Kidney glomerular epithelial cell (primary cell): ENCODE measurements at places on chromosomes 4 and X.

- DNase-seq = peak; percentile 84
These were observed 70.8 kb downstream of the ANXA3 start for GRCh38 chr4:78622253-78622979.

DNA sequence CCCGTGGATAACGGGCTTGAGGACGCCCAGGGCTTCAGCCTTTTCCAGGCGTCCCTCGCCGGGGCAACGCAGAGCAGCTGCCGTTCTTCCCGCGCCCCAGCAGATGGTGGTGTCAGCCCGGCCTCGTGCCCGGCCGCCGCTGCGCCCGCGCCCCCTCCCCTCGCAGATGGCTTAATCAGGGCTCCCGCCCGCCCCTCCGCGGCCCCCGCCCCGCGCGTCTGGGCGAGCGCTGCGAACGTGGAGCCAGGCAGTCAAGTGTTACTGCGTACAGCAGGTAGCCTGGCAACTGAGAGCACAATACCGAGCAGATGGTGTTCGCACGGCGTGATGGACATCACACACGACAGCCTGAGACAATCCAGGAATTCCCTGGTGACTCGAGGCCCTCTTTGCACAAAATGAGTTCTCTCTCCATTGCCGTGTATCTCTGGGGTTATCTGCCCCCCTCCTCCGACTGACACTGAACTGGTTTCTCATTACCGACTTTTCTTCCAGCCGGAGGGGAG, 69.3 kb downstream of the MGST2 start:
- peak; percentile 79 for DNase-seq

DNA sequence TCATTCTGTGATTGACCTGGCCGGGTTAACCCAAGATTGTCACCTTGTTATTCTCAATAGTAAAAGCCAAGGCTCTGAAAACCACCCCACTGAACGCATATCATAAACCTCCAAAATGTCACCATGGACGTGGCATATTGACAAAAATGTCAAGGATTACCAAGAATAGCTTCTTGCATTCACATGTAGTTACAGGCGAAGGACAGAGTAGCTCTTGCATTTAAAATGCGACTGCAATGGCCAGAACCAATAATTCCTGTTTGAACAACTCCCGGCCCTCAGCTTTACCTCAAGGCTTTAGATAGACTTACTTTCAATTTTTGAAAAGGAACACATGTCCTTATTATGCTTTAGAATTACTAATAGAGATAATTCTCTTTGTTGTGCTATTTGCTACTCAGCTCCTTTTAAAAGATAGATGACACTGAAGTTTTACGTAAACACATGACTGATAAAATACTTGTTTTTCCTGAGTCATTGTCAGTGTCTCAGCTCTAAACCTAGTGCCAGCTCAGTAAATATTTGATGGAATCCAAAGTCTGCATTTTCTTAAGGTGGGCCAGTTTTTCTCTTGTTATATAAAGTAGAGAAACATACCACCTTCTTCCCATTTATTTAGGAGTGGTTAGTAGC, 66.3 kb downstream of the CLDN34 start:
- DNase-seq = no peak

- no peak for DNase-seq
These were observed 35.4 kb upstream of the UGT2A3 start for GRCh38 chr4:68987007-68987406.

DNA sequence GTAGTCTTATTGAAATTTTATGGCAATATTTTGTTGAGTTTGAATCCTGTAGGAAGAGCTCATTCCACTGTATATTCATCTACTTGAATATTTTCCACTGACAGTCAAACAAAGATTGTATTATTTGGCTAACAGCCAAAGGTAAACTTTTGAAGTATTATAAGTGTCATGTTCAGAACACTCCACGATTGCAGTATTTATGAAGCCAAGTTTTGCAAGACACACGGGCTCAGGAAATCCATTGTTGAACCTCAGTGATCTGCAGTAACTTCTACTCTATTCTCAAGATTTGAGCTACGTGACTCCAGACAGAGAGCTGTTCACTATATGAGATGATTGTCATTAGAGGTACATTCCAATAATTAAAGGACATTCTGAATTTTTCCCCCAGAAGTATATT, 302.7 kb upstream of the ADGRL3 start:
- no peak for DNase-seq

DNA sequence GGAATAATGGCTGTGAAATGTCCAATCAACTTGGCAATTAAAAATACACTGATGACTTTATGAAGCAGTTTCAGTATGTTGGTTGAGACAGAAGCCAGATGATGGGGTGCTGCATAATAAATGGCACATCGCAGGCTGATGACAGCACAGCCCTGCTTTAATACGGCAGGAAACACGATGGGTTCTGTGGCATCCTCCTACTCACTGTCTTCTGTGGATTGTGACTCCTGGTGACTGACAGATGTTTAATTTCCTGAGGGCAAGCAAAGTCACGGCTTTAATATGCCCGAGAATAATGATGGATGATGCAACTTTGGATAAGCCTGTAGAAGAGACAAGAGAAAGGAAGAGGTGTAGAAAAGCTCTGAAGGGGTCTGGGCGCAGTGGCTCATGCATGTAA, 295.4 kb downstream of the TRIML1 start:
- no peak for DNase-seq

DNA sequence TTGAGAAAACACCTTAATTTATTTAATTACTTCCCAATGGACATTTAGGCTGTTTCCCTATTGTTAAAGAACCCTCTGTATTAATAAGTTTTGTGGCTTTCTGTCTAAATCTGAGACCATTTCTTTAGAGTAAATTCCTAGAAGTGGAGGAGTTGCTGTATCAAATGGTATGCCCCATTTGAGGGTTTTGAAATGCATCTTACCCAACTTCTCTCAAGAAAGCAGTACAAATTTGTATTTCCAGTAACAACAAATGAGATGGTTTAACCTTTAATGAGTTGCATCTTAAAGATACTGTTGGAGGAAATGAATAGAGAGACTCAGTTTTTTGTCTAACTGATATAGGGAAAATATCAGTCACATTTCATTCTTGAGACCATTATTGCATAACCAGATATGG, 70.5 kb upstream of the CBLL2 start:
- DNase-seq = no peak

DNA sequence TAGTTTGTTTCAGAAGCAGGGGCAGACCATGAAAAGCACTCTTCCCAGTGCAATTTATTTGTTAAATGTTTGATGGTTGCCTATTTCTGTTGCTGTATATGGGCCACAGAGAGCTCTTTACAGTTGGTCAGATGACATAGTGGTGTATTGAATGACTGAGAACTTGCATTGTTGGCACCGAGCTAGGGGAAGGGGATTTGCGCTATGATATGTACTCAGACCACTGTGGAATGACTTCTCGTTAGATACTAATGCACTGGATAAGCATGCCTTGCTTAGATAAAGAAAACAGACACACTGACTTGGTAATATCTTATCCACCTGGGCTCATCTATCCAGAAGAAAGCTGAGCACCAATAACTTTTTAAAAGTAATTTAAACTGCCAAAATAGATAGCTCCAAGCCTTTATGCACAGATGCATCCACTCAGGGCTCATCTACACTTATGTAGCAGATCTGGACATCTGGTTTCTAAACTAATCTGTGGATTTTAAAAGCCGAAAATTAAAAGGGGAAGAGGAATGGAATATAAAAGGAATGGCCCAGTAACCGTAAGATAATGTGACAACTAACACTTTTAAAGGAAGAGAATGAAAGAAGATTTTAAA, 132.7 kb downstream of the GATB start:
- no peak for DNase-seq

DNA sequence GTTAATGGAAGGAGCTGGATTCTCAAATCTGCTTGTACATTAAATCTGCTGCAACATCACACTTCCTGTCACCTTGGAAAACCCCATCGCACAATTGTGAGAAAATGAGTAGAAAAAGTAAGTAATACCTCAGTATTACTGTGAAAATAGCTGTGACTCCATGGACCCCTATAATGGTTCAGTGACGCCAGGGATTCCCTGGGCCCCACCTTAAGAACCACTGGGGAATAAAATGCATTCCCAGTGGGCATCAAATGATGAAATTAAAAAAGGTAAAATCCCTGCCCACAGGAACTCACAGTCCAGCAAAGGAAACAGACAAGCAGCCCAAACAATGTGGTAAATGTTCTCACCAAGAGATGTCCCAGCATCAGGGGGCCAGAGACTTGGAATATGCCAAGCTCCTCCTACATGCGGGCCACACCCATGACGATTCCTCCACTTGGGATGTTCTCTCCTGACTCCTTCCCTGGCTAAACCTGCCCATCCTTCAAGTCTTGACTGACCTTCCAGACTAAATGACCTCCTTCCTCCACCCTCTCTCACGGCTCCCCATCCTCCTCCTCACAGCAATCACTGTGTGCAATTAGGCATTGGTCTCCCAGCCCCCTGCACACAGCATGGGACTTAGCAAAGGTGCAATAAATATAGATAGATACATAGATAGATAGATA, 2.6 kb downstream of the EVC2 start:
- DNase-seq = no peak

DNA sequence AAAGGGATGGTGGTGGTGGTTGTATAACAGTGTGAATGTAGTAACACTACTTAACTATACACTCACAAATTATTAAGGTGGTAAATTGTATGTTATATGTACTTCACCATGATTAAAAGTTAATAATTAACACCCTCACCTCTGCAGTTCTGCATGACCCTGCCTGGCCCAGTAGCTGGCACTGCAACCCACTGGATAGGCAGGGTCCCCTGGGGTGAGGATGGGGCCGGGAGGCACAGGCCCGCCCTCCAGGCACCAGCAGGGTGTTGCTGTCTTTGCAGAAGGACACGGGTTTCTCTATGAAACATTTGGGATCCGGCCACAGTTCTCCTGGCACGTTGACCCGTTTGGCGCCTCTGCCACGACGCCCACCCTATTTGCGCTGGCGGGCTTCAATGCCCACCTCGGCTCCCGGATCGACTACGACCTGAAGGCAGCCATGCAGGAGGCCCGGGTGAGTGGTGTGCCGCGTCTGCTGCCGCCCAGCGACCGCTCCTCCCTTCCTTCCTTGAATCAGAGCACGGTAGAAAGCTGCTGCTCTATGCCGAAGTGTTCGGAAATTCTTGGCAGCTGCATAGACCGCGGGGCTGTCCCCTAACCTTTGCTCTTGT, 11.8 kb downstream of the MAN2B2 start:
- DNase-seq = no peak

DNA sequence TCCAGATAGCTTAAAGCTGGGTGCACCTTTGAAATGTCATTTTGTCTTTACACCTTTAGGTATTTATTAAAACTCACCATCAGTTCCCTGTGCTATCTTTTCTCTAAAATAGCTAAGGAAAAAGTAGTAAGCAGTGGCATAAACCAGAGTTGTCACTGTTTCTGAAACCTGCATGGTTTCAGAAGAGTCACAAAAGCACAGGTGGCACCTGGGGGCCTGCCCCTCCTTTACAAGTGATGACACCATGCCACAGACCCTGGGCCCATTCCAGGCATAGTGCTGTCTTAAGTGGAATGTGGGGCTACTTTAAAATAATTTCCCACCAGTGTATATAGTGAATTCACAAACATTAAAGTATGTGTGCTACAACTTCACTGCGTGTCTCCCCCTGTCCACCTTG, 47.8 kb downstream of the DCUN1D4 start:
- no peak for DNase-seq

- no peak for DNase-seq
These were observed 265.9 kb upstream of the GK2 start for GRCh38 chr4:79673898-79674297.
